ENCODE measurements at places on chromosomes 6 and 20.

- no peak for DNase-seq
These were observed 8.3 kb downstream of the KIF3B start for GRCh38 chr20:32285621-32286371.

DNA sequence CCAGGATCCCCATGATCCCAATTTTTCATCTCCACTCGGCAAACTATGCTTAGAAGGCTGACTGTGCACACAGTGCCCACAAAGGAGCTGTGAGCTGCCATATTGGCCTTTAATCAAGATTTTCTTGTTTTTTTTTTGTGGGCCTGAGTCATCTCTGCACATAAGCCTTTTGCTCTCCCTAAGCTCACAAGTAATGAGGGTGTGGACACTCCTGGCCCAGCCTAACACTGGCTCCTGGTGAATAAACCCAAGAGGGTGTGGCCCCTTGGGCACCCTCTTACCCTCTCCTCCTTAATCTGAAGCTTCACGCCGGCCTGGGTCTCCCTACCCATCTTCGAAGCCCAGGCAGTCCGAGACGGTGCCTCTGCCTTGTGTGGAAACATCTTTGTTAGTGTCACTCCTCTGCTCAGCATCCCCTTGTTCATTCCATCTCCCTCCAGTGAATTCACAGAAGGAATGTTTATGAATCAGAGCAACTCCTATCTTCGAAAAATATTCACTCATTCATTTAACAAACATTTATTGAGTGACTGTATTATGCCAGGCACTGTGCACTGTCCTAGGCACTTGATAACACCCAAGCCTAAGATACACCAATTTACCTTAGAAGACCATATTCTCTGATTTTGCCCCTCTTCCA, 22.2 kb upstream of the MRPS10 start:
- DNase-seq, result no peak

DNA sequence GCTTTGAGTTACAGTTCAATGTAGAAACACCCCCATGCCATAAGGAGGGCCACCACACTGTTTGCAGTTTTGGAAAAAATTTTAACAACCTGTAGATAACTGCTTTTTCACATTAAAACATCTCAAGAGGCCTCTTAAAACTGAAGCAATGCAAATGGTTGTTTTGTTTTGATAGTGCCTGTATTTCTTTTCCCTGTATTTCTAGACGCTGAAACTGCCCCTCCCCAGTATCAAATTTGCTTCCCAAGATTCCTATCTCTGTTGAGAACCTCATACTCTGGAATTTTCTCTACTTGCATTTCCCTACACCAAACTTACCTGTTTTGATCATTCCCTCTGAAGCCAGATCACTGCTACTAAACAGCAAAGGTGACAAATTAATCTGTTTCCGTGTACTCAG, 98.5 kb downstream of the PHACTR1 start:
- no peak for DNase-seq

- DNase-seq, result no peak
These were observed 6.9 kb upstream of the SAMD3 start for GRCh38 chr6:130229645-130230044.

DNA sequence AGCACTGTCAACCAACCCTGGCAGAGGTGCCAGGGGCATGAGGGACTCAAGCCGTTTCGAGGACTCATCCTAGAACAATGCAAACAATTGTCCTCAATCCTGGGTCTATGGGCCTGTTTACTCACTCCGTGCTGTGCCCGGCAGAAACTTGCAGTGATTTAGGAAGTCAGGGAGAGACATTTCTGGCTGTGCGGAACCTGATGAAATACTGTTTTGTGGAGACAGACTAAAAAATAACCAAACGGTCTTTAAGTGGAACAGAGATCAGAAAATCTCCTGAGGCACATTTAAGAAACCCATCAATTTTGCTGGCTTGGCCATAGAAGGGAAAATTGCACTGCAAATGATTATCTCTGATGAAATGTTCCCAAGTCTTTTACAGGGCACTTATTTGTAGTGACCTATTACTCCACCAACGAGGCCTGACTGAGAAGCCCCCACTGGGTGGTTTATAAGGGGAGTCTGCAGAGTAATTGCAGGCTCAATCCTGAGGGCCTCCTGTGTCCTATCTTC, 79.8 kb upstream of the KCNK16 start:
- DNase-seq, result no peak

- no peak for DNase-seq
These were observed 257.6 kb upstream of the THEMIS start for GRCh38 chr6:128158496-128158895.

GRCh38 chr20:44109951-44110361, 77.0 kb downstream of the JPH2 start:
- no peak for DNase-seq

DNA sequence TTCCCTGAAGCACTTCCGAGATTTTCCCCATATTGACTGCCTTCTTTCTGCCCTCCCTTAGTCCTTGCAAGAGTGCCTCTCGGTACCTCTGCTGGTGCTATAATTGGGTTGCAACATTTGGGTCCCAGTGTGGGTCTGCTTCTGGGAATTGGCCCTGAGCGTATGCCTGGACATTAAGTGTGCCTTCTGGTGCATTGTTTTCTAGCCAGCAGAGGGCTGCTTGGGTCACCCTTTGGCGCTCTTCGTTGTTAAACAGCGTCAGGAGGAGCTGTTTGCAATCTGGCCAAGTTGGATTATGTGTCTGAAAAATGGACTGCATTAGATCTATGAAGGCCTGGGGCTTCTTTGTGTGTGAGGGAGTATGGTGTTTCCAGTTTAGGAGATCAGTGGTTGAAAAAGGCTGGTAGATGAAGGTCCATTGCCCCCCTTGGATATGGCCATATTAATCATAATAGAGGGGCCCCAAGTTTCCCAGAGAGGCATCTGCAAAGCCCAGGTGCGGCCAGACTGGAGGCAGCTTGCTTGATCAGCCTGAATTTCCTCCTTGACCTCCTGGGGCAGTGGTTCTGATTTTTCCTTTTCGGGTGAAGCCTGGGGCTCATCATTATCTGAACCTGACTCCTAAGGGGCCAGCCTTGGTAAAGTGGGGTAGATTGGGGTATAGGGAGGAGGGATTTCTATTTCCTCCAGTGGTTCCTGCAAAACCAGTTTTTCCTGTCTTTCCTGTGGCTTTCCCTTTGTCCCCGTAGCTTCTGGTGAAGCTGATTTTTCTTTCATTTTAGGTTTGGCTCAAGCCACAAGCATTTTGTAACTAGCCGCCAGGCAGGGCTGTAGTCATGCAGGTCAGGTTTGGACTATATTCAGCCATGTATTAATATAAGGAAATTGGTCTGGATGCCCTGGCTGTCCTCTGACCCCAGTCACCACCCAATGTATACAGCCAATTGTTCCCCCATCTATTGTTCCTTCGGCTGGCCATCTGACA, 85.4 kb upstream of the GPR6 start:
- peak; percentile 92 for DNase-seq

GRCh38 chr6:33850296-33850695, 46.5 kb upstream of the MLN start:
- no peak for DNase-seq

GRCh38 chr6:6556738-6557503, 31.6 kb upstream of the LY86 start:
- DNase-seq, result peak; percentile 61

- DNase-seq, result no peak
These were observed 23.0 kb upstream of the FKBP1A start for GRCh38 chr20:1415667-1416468.

DNA sequence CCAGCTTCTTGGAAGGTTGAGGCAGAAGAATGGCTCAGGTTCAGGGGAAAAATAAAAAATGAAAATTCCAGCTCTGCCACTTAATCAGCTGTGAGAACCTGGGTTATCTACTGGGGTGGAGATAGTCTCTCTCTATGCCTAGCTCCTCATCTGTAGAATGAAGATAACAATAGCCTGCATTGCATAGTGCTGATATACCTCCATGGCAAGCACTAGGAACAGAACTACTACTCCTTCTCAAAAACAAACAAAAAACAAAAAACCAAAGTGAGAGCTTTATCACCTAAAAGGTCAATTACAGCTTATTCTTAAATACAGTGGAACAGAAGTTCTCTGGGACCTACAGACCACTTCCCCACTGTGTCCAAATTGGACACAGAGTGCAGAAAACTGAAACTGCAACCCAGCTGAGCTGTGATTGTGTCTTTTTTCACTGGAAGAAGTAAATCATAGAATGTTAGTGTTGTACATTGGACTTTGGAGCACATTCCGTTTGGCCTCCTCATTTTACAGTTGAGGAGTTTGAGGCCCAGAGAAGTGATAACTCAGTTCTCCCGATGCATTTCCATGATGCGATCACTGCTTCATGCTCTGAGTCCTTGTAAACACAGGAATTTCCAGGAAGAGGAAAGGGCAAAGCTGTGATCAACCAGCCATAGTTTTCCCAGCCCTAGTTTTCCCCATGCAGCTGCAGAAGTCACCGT, 23.3 kb downstream of the MTFR2 start:
- DNase-seq, result no peak

DNA sequence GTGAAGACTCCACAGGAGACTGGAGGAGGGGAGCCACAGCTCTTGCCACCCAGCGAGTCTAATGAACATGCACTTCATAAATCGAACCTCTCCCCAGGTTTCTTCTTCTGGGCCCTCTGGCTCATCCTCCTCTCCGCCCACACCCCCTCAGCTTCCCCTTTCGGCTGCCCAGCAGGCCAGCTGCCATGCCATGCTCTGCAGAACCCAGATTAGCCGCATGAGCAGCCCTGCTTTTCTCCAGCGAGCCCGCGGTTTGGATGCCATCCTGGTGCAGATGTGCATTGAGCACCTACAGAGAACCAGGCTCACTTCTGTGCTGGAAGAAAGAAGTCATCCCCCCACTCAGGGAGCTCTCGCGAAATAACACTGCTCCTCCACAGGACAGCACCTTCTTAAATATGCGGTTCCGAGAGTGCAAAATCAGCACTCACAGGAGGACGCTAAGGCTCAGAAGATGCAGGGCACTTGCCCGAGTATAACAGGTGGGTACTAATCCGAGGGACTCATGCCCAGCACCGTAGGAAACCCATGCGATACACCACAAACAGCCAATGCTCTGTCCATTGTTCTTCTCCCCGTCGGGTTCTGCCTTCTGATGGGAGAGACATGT, 143.0 kb upstream of the THBS2 start:
- DNase-seq, result no peak

DNA sequence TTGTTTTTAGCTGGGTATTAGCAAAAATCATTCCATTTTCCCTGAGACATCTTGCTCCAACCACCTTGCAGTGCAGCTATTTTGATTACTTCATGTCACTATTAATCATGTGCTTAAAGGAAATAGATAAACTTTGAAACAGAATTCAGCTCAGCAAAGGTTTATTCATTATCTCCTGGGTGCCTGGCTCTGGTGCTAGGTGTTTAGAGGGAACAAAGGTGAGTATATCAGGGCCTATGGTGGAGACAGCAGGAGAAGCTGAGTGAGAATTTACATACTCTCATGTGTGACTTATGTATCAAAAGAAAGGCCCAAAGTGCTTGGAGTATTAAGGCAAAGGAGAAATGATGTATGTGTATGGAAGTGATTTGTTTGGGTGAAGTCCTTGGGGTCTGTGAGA, 63.8 kb upstream of the BMP2 start:
- no peak for DNase-seq

DNA sequence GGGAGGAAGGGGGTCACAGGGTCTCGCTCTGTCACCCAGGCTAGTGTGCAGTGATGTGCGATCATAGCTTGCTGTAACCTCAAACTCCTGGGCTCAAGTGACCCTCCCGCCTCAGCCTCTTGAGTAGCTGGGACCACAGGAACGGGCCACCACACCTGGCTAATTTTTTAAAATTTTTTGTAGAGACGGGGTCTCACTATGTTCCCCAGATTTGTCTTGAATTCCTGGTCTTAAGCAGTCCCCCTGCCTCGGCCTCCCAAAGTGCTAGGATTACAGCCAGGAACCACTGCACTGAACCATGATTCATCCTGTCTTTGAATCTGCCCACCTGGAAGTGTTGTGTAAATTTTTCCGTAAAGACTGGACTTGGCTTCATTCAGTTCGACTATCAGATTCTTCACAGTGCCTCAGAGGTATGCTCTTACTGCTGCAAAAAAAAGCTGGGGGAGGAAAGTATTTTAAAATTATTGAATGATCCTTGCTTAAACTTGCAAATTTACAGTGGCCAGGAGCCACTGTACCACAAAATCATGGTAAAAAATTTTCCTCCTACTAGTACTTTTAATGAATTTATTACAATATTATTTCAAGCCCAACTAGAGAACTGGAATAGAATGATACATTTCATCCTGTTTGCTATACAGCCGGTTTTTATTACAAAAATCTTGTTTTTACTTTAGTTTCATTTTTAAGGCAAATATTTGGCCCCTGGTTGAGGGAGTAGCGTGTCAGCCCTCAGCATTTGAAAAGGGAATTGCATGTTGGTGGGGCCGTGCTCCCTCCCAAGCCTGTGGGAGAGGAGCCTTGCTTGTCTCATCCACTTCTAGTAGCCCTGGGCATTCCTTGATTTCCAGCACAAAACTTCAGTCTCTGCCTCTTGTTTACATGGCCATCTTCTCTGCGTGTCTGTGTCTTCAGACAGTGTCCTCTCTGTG, 202.5 kb upstream of the SGK1 start:
- no peak for DNase-seq

GRCh38 chr6:80235647-80236046, 129.2 kb downstream of the BCKDHB start:
- no peak for DNase-seq

- DNase-seq, result no peak
These were observed 356.8 kb upstream of the AGPAT4 start for GRCh38 chr6:161630674-161631073.
